Left cardiac atrium (tissue), 4 donors: ENCODE measurements at places on chromosomes 2 and 18. TPM values are rescaled to one million over a fixed set of nuclear protein-coding genes. Genes with fewer than 3 reads are reported as not detected.

GRCh38 chr2:128488434-128488833 is 169.8 kb upstream of the HS6ST1 start:
- DNase-seq, result no peak

Gene FLACC1
- total RNA-seq, result 5.7 TPM

Gene LIPG
- total RNA-seq, result 1.6 TPM

Gene KCNE4
- 4.5 TPM for total RNA-seq

Gene SCN9A
- total RNA-seq, result 1.8 TPM

DNA sequence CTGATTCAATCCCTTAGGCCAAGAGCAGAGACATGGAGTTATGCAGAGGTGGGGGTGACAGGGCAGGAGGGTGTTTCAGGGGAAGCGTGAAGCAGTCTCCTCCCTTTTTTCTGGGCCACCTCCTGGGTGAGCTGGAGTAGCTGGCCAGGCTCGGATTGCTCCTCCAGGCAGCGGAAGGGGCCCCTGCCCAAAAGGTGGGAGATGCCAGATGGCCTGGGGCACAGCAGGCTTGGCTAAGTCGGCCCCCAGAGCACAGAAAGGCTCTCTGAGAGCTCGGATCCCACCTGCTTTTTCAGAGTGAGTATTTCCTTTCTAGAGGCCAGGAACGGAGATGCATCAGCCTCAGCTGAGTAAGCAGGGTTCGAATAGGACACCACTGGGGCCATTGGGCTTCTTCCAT is 196.9 kb downstream of the ANKRD30B start:
- no peak for DNase-seq

GRCh38 chr2:108382196-108382595 is 4.4 kb downstream of the SULT1C4 start:
- no peak for DNase-seq

- peak; percentile 94 for DNase-seq
These were observed 15.6 kb upstream of the ASAP2 start for GRCh38 chr2:9191041-9191481.

Gene SLC20A1
- 15.1 TPM for total RNA-seq

DNA sequence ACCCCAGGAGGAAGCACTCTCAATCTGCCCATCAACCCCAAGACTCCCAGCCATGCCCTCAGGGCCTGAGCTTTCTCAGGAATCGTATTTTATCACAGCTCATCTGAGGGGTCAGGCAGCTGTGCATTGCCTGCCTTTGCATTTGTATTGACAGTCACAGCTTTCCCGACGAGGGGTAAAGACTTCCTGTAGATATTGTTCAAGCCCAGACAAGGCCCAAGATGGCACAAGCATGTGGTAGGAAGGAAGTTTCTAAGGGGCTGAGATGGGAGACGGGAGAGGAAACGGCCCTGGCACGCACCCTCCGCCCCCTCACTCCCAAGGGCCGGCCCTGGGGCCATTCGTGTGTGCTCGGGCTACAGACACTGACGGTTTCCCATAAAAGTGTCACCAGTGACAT is 34.2 kb upstream of the PRLH start:
- no peak for DNase-seq
